ENCODE measurements at places on chromosomes 1 and 21.

GRCh38 chr1:15950302-15950701 lies 25.6 kb downstream of the ZBTB17 start:
- DNase-seq = no peak

GRCh38 chr1:101216623-101217022 lies 20.2 kb upstream of the S1PR1 start:
- no peak for DNase-seq

DNA sequence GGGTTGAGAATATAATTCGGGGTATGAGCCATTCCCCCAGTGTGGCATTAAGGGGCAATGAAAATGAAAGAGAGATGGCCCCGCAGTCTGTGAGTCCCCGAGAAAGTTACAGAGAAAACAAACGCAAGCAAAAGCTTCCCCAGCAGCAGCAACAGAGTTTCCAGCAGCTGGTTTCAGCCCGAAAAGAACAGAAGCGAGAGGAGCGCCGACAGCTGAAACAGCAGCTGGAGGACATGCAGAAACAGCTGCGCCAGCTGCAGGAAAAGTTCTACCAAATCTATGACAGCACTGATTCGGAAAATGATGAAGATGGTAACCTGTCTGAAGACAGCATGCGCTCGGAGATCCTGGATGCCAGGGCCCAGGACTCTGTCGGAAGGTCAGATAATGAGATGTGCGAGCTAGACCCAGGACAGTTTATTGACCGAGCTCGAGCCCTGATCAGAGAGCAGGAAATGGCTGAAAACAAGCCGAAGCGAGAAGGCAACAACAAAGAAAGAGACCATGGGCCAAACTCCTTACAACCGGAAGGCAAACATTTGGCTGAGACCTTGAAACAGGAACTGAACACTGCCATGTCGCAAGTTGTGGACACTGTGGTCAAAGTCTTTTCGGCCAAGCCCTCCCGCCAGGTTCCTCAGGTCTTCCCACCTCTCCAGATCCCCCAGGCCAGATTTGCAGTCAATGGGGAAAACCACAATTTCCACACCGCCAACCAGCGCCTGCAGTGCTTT lies 9.4 kb downstream of the PROX1 start:
- no peak for DNase-seq

GRCh38 chr21:34912022-34912945 lies 136.8 kb downstream of the RUNX1 start:
- no peak for DNase-seq
